ENCODE measurements at places on chromosomes 4 and X. TPM values are rescaled to one million over a fixed set of nuclear protein-coding genes. Genes with fewer than 3 reads are reported as not detected.

GRPR gene
- 264 TPM for total RNA-seq

CSAG1 gene
- total RNA-seq: not detected

GRCh38 chr4:80266253-80266901 lies at the start of gene FGF5:
TSS of gene FGF5 (plus strand) at chr4:80266664. CDS start at chr4:80266825, 161 bp downstream.
- DNase-seq: peak; percentile 83

DNA sequence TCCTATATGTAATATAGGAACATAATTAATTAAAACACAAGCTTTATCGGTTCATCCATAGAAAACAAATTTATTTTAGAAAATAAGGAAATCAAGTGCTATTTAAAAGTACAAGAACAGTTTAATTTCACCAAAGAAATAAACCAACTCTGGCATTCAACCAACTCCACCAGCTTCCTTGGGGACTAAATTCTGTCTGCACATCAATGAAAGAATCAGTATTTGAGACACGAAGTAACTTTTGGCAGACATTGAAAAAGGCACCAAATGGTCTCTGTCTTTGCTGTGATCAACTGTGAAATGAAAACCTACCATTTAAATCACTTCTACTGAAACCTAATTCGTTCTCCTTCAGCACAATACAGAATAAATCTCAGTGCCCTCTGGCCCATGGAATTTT lies 719.7 kb upstream of the GRIA3 start:
- no peak for DNase-seq

- no peak for DNase-seq
These were observed 116.0 kb upstream of the PDE5A start for GRCh38 chr4:119744580-119744979.
